Mammary epithelial cell (primary cell): ENCODE measurements at places on chromosomes 2 and 18. TPM values are rescaled to one million over a fixed set of nuclear protein-coding genes. Genes with fewer than 3 reads are reported as not detected.

Gene BCL11A
- polyA plus RNA-seq, result 2.7 TPM

Gene UPP2
- not detected for polyA plus RNA-seq

Gene CBLN2
- polyA plus RNA-seq, result not detected

Gene DPYSL5
- polyA plus RNA-seq, result not detected

Gene NFE2L2
- 107 TPM for polyA plus RNA-seq

Gene FMNL2
- polyA plus RNA-seq, result 25.0 TPM

Gene REG1B
- polyA plus RNA-seq, result not detected

Gene MPPE1
- 10.2 TPM for polyA plus RNA-seq

Gene FASTKD2
- polyA plus RNA-seq, result 40.5 TPM

Gene DNAJC27
- 1.4 TPM for polyA plus RNA-seq

Gene ALMS1
- 6.9 TPM for polyA plus RNA-seq

Gene RIT2
- not detected for polyA plus RNA-seq

Gene PRADC1
- polyA plus RNA-seq, result 15.4 TPM

Gene TMEM17
- 3.6 TPM for polyA plus RNA-seq

Gene NOSTRIN
- polyA plus RNA-seq, result not detected

Gene EVA1A
- 28.0 TPM for polyA plus RNA-seq

Gene TFCP2L1
- polyA plus RNA-seq, result 62.2 TPM

Gene IL1R1
- 6.9 TPM for polyA plus RNA-seq

Gene CIB4
- not detected for polyA plus RNA-seq

Gene ZC3H15
- polyA plus RNA-seq, result 59.8 TPM

Gene CHST10
- polyA plus RNA-seq, result 6.9 TPM

Gene ARHGAP15
- not detected for polyA plus RNA-seq

Gene AOX1
- polyA plus RNA-seq, result 82.2 TPM

Gene PSTPIP2
- polyA plus RNA-seq, result 27.2 TPM

Gene IL1R2
- polyA plus RNA-seq, result 6.9 TPM

Gene CYBRD1
- 12.7 TPM for polyA plus RNA-seq

Gene VWA3B
- polyA plus RNA-seq, result 0.16 TPM

Gene GPAT2
- polyA plus RNA-seq, result not detected

Gene ABCG8
- not detected for polyA plus RNA-seq

Gene ACTG2
- polyA plus RNA-seq, result 1.0 TPM

Gene HOXD4
- not detected for polyA plus RNA-seq

Gene RFX8
- polyA plus RNA-seq, result 0.53 TPM

Gene FEV
- polyA plus RNA-seq, result not detected

Gene LRATD1
- polyA plus RNA-seq, result 4.6 TPM

Gene ACVR1C
- 0.09 TPM for polyA plus RNA-seq

Gene CUL3
- 31.3 TPM for polyA plus RNA-seq

Gene NEU4
- polyA plus RNA-seq, result not detected

Gene MLPH
- polyA plus RNA-seq, result 16.1 TPM

Gene TXNDC2
- 0.09 TPM for polyA plus RNA-seq

Gene MAIP1
- 13.0 TPM for polyA plus RNA-seq

Gene ICA1L
- polyA plus RNA-seq, result 1.3 TPM

Gene TMEM37
- 0.03 TPM for polyA plus RNA-seq
